DMS 273 treated with DMSO at 0.1 percent for 48 hours (cell line): ENCODE measurements at places on chromosomes 11 and 22.

DNA sequence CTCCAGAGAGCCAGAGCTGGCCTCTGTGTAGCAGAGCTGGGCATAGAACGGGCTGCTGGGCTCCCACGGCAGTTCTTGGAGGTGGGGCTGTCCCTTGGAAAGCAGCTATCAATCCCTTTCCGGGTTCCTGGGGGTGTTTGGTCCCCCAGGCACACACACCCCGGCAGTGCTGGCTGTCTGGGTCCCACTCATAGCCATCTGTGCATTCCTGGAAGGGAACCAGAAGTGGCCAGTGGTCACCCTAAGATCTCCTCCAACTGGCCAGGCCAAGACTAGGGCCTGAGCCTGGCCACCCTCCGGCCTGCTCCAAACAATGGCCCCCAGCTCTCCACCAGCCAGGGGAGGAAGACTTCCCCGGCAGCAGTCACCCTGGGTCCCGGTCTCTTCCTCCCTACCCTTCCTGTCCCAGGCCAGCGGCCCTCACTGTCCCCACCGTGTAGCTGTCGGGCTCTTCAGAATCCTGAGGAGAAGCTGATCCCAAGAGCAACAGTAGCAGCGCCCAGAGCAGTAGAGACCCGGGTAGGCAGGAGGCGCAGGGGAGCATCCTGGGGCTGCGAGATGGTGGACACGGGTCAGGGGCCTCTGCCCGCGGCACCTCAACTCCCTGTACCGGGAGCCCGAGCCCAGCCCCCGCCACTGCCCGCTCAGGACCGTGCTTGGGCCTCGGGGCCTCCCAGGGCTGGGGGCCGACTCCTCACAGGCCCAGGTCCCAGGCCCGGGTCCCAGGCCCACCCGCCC is 620 bp downstream of the EFEMP2 start:
- DNase-seq = no peak

GRCh38 chr11:16603890-16604793 is 134.3 kb upstream of the C11orf58 start:
- no peak for DNase-seq

DNA sequence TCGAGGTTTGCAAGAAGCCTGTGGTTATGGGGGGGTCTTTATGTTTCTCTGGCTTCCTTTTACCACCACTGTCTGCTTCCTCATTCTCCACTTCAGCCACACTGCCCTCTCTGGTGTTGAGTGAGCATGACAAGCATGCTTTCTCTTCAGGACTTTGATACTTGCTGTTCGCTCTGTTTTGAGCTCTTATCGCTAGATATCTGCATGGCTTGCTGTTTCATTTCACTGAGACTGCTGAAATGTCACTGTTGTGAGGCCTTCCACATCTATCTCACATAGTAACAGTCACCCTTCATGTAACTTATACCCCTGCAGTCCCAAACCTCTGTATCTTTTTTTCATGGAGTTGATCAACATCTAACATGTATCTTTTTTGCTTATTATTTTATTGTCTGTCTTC is 59.8 kb downstream of the TMEM135 start:
- no peak for DNase-seq

DNA sequence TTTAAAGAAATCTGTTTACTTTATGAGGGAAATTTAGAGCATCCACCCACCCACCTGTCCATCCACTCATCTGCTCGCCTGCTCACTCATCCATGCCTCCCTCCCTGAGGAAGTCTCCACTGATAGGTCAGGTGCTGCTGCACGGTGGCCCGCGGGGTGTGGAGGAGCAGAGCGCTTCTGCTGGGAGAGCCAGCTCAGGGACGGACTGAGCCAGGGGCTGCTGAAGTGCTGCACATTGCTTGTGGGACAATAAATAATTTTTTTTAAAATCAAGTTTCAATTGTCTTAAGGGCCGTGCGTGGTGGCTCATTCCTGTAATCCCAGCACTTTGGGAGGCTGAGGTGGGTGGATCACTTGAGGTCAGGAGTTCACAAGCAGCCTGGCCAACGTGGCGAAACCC is 148.9 kb downstream of the TBC1D22A start:
- no peak for DNase-seq

DNA sequence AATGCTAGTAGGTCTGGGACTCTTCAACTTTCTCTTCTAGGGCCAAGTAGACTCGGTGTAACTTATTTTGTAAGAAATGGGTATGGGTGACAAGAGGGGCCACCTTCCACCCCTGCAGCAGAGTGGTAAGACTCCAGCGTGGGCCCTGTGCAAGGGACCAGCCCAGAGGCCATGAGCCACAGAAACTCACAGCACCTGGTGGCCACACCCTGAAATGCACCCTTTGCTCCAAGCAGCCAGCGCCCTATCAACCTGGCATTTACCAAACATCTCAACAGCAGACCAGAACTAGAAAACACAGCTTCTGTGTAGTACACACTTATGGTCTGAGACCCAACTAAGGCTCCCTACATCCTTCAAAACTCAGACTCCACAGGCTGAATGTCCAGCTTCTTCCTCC is 5.7 kb downstream of the CDCA5 start:
- DNase-seq = no peak

DNA sequence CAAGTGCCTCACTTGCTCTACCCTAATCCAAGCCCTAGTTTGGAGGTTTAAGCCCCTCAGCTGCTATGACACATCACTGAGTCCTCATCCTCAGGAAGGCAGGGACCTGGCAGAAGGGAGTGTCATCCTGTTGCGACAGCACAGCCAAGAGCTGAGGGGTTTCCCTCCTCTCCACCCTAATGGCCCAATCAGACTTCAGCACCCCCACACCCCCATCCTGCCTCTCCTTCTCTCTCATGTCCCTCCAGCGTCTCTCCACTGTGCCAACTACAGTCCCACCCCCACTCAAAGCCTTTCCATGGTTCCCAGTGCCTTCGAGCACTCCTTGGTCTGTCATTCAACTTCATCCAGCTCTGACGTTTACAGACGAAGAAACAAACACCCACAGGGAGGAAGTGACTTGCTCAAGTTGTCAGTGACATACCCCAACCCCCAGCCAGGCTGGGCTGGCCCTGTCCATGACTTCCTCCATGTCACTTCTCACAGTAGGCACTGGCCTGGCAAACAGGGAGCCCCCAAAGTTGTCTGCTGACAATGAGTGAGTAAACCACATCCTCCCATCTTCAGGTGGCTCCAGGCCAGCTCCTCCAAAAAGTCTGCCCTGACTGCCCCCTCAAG is 15.6 kb downstream of the ARAP1 start:
- DNase-seq = no peak

DNA sequence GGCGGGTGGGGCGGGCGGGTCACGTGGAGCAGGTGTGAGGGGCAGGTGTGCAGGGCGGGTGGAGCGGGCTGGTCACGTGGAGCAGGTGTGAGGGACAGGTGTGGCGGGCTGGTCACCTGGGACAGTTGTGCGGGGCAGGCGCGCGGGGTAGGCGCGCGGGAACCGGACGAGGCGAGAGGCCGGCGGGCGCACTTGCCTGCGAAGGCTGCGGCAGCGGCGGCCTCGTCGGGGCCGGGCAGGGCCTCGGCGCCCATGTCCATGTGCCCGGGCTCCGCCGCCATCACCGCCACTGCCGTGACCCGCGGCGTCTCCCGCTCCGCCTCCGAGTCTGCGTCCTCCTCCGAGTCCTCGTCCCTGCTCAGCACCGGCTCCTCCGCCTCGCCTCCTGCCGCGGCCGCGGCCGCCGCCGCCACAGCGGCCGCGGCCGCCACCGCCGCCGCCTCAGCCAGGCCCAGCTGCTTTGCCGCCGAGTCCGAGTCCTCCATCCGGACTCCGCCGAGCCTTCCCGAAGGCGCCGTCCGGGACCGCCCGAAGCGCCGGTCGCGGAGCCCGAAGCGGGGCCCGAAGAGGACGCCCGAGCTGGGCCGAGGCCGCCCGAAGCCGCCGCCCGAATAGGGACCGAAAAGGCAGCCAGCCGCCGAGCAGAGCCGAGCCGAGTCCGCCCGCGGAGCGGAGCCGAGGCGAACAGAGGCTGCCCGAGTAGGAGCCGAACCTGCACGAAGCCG is at the start of gene DEAF1:
DEAF1 (minus strand) TSS at position 660 of the 725 bp plus-strand sequence; CDS start at position 485, 175 bp downstream.
- DNase-seq = peak; percentile 76

- DNase-seq = no peak
These were observed 247.8 kb upstream of the ZC3H12C start for GRCh38 chr11:109845437-109845836.

DNA sequence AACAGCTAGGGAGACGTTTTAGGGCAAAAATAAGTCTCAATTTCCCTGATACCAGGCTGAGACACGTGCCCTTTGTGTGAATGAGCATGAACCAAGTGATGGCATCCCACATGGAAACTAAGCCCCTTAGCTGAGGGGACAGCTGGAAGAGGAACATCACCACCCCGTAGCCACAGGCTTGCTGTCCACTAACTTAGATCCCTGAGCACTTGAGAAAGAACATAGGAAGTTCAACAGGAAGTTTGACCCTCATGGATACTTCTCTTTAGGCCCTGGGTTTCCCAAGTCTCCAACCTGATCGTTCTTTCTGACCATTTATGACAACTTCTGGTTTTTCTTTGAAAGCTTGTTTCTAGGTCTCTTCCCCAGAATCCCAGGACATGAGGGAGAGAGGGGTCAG is 11.6 kb upstream of the CKAP5 start:
- DNase-seq = no peak

GRCh38 chr11:27394781-27395228 is 31.8 kb upstream of the CCDC34 start:
- no peak for DNase-seq

DNA sequence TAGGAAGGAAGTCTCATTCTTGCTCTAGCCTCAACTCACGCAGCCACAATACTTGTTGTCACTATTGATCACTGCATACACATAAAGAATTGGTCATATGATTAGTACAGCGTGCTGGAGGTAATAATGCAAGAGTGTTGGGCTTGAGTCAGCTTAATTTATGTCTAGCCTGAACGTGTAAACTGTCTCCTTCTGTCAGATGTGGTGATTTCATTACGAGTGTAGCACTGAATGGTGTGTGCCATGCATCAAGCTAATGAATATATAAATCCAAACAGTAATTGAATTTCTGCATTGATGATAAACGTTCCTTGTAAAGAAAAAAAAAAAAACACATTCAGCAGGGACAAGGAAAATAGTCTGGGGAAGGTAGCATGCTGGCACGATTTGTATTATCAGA is 396.2 kb upstream of the RAG2 start:
- DNase-seq = no peak

- DNase-seq = peak; percentile 28
These were observed 64.3 kb upstream of the NAV2 start for GRCh38 chr11:19648321-19648720.

DNA sequence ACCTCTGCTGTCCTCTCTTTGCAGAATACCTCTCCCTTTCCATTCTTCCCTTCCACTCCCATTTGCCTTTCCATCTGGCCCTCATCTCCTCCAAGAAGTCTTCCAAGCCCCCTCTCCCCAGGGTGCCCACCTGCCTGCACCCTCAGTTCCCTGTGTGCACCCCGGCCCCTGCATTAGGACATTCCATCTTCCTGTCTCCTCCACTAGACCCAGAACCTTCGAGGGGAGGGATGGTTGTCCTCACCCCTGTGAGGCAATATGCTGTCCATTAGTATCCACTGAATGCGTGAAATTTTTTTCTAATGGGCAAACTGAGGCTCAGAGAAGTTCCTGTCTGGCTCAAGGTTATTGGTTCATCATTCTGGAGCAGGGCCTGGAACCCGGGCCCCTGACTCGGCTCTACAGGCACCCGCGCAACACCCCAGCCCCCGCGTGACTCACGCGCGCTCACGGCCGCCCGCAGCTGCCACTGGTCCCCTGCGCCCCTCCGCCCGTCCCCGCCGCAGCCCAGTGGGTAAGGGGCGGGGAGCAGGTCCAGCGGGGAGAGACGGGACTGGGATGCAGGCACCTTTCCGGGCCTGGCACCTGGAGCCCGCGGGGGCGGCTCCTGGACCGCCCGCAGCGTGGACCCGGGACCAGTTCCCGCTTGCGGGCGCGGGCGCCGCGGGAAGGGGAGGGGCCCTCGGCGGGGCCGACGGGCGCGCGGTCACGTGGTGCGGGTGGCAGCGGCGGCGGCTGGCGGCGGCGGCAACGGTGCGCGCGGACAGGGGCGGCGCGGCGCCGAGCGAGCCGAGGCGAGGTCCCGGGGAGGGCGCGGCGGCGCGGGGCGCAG is 7.0 kb downstream of the SEPTIN3 start:
- DNase-seq = no peak

DNA sequence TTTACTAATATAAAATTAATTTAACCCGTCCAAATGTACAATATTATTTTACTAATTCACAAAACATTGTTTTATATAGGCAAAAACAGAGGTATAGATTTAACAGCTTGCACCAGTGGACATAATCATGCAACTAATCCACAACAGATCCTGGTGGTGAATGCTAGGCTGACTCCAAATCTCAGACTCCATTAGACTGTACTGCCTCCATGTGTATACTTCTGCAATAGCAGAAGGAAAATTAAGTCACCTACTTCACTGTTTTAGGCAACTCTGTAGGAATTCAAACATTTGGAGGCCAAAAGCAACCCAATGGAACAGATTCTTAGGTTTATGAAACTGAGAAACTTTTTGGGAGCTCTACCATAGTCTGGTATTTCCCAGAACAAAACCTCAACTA is 30.0 kb upstream of the RAB39A start:
- peak; percentile 30 for DNase-seq

DNA sequence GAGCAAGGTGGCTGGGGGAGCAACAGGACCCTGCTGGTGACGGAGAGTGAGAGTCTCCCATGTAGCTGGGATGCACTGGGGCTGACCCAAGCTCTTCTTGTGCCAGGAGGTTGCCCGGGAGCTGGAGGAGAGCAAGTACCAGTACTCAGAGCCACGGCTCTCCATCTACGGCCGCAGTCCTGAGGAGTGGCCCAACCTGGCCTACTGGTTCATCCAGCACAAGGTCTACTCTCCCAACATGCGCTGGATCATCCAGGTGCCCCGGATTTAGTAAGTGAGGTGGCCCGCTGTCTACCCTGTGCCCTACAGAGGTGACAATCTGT is 40.4 kb downstream of the AMPD3 start:
- DNase-seq = no peak

- no peak for DNase-seq
These were observed 133.2 kb downstream of the SPATA19 start for GRCh38 chr11:133712051-133712560.

DNA sequence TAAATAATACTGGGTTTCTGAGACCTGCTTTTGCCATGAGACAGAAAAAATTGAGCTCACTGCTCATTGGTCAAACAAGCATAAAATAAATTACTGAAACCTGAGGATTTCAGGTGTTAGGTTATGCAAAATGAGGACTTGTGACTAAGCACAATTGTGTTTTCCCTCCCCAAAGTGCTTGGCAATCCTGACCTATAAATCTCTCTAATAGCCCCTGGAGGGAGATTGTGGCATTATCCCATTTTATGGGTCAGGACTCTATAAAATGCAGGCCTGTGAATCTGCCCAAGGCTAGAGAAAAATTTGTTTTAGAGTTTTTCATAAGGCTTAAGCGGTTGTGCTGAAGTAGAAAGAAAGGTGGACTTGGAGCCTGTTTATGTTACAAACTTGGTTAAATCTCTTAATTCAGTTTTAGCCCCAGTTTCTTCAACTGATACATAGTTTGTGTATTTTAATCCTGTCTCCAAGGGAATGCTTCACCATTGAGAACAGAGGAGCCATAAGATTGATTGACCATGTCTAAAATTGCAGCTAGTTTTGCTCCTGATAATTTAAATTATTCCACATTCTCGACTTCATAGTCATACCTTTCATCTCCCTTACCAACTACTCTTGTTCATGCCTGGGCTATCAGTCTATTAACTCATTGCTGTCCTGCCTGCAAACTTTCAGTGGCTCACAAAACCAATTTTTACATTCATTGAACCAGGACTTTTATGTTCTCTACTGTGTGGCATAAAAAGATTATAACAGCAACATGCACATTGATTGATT is 63.6 kb upstream of the LRRC4C start:
- no peak for DNase-seq
